ENCODE measurements at places on chromosomes 12 and 14.

DNA sequence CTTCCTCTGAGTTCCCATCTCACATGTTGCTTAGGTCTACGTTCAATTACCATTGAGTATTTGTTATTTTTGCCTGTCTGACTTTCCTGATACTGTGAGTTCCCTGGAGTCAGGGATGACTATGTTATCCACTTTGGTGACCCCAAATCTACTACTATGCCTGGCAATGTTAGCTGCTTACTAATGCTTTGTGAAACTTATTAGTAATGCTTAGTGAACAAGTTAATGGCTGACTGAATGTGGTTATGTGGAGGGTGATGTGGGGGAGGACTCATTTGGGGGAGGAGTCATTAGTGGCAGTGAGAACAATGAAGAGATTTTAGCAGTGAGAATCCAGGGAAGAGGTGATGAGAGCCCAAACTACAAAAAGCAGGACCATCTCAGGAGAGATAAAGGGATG is 121.6 kb downstream of the KTN1 start:
- DNase-seq, result no peak

- DNase-seq, result no peak
Observed at GRCh38 chr12:113297621-113298471, 37.1 kb downstream of the SLC8B1 start.

DNA sequence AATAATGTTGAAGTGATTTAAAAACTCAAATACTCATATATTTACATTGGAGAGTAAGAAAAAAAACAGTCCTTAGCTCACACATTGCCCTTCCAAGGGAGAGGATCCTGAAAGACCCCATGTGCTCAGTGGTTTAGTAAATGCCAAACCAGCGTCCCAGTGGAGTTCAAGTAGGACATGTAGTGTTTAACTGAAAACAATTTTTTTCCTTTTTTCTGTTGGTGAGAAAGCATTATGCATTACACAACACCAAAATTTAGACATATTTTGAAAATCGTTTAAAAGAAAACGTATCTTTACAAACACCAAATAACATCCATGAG is 33.6 kb downstream of the UBR7 start:
- DNase-seq, result no peak

GRCh38 chr12:115308918-115309317 is 624.9 kb upstream of the TBX3 start:
- no peak for DNase-seq

DNA sequence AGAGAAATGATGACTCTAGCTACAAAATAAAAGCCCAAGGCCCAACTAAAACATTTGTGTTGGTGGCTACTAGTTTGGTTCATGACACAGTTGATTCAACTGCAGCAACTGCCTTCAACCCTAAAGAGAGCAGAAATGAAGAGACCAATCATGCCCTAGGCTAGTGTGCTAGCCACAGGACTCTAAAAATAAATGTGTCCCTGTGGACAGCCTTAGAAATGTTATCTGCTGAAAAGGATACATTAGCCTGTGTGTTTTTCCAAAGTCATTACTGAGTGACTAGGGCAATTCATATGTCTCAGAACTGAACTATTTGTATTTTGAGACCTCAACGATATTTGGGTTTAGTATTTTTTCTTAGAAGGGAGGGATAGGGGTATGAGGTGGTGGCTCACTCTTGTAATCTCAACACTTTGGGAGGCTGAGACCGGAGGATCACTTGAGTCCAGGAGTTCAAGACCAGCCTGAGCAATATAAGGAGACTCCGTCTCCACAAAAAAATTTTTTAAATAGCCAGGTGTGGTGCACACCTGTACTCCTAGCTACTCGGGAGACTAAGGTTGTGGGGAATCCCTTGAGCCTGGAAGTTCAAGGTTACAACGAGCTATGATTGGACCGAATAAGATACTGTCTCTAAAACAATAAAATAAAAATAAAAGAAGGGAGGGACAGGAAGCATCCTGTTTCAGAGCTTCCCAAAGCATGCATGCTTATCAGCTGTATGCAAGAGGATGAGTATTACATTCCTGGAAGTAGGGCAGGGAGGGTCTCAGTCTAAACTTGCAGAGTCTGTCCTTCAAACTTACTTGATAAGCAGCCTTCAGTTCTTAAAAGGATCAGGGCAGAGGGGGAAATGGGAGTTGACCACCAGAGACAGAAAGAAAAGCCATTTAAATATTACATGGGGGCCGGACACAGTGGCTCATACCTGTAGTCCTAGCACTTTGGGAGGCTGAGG is 29.6 kb upstream of the NAP1L1 start:
- no peak for DNase-seq

DNA sequence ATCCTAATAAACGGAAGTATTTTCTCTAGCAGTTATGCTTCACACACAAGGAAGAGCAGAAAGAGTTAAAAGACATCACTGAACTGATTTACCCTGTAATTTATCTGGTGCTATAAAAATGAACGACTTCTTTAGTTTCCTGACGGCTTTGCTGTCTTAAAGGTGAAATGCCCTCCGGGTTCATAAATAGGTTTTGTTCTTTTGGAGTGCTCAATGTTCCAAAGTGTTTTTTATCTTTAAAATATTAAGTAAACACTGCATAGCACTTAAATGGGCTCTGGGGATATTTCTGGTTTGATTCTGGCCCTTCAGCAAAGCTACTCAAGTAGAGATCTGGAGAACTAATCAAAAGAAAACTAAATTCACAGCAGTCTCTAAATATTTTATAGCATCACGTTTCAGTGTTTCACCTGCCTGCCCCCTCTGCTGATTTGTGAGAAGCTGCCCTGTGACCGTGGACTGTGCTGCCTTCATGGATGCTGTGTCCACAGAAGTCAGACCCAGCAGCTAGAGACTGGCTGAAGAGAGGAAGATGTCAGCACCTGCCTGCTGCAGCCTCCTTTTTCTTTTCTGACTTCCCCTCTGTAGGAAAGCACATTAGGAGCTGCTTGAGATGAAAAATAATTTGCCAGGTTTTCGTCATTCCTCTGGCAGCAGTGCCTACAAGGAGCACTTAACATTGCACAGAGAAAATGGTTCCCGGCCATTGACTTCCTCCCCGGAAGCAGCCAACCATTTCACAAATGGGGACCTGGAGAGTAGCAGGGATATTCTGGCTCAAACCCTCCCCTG is 205.1 kb upstream of the FSCB start:
- no peak for DNase-seq

- DNase-seq, result no peak
Observed at GRCh38 chr14:57797160-57797559, 68.7 kb downstream of the SLC35F4 start.

DNA sequence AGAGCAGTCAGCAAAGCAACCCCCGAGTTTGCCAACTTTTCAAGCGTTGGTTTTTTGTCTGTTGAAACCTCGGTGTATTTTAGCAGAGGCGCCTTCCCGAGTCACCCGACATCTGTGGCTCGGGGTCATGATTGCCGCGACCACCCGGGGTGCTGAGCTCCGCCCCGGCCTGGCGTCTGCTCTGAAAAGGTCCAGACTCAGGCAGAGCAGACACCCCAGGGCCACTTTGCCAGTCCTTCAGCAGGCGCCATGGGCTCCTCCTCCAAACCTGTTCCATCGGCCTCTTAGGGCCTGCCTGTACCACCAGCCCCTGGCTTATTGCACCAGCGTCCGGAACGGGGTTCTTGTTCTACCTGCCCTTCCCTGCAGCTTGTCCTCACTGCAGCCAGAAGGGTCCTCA is 19.1 kb downstream of the ANKRD9 start:
- DNase-seq, result no peak

GRCh38 chr12:49580572-49581535 is 12.9 kb upstream of the MCRS1 start:
- DNase-seq, result peak; percentile 66

GRCh38 chr12:120814903-120815429 is 89.2 kb downstream of the SPPL3 start:
- no peak for DNase-seq

GRCh38 chr12:30136696-30137095 is 353.0 kb upstream of the TMTC1 start:
- no peak for DNase-seq

DNA sequence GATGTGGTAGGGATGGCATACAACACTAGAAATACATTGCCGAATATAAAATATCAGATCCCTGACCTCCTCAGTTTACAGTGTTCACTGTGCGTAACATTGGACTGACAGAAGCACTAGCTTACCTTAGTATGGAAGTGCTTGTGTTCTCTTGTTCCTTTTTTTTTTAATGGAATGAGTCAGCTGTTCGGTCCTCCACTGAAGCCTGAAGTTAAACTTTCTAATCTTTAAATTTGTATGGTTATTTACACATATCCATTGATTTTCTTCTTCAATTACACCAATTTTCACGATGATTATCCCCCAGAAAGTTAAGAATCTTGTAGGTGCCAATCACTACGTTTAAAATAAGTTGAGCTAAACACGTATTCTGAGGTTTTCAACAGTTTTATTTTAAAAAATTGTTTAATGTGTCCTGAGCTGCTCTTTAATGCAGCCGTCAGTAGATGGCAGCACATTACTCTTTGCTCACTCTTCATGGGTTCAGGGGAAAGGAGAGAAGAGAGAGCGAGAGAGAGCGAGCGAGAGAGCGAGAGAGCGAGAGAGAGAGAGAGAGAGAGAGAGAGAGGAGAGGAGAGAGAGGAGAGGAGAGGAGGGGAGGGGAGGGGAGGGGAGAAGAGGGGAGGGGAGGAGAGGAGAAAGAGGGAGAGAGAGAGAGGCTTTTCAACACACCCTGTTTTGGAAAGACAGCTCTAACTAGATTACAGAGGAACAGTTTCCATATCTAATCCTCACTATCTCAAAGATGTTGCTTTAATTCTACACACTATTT is 134.7 kb upstream of the SCAF11 start:
- peak; percentile 67 for DNase-seq

DNA sequence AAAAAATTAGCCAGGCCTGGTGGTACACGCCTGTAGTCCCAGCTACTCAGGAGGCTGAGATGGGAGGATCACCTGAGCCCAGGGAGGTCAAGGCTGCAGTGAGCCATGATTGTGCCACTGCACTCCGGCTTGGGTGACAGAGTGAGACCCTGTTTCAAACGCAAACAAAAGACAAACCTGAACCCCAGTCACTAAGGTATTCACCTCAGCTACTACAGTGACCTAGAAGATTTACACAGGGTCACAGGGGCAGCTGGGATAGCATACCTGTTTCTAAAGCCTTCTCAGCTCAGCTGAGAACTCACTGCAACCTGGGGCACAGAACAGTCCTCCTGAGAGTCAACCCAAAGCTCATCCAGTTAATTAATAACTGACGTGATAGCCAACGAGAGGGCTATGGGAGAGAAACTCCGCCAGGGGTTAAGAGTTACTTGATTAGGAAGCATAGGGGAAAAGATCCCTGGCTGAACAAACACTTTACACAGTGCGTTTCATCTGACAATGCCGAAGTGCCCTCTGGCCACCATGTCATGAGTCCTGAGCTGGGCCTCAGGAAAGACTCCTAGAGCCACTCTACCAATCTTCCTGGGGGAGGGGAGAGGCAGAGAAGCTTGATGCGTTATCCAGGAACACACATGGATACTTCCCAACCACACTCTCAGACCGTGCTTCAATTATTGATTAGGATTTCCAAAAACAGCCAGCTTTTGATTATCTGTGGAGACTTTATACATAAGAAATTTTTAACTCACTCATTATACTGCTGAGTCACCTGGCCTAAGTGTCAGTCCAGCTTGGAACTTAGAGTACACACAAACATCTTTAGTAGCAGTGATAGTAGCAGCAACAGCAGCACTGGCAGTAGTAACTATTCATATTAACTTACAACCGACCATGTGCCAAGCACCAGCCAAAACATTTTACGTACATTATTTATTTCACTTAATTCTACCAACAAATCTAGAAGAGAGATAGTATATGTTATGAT is 48.2 kb downstream of the FOXN3 start:
- DNase-seq, result no peak

- no peak for DNase-seq
Observed at GRCh38 chr14:20989471-20989786, 351 bp upstream of the METTL17 start.

DNA sequence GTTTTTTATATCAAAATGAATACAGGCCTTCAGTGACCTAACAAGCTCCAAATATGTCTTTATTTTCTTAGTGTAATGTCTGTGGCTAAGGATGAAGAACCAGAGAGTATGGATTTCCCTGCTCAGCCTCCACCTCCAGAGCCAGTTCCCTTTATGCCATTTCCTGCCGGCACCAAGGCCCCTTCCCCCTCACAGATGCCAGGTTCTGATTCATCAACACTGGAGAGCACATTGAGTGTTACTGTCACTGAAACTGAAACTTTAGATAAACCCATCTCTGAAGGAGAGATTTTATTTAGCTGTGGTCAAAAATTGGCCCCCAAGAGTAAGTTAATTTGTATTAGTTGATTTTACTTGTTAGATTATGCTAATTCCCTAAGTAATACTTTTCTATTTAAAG is 61.0 kb downstream of the KIAA0586 start:
- no peak for DNase-seq

GRCh38 chr14:54782751-54783659 is 119.6 kb downstream of the GCH1 start:
- DNase-seq, result peak; percentile 12

DNA sequence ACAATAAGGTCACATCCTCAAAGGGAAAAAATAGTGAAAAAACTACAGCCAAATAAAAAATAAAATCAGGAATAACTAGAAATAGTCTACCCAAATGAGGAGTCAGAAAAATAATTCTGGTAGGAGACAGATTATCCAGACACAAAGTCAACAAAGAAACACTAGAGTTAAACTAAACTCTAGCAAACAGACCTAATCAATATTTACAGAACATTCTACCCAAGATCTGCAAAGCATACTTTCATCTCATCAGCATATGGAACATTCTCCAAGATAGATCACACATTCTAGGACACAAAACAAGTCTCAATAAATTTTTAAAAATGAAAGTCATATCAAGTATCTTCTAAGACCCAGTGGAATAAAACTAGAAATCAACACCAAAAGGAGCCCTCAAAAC is 20.4 kb upstream of the TSPAN8 start:
- no peak for DNase-seq

DNA sequence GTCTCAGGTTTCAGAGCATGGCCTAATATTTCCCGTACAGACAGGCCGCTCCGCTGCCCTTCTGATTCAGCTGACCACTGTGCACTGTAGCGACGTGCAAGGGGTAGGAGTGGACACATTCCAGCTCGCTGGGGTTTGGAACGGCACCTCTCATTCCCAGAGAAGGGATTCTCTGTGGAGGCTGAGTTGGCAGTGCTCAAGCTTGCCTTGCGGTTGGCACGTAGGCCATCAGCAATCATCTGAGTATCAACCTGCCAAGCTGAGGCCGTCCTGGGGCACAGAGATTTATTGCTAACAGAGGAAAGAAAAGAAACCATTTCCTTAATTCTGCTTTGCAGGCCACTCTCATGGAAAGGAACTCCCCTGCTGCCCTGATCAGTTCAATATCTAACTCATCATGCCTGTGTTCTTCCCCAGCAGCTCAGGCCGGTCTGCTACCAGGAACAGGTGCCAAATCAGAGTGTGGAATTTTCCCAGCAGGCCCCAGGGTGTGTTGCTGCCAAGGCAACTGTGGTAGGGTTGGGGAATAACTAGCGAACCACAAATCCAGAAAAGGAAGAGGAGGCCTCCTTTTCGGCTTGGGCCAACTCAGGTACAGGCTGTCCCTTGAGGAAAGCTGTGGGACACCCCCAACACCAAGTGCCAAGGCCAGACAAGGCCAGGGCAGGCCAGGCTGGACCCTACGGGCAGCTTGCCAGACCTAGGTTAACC is 92.5 kb downstream of the SSPN start:
- no peak for DNase-seq

- DNase-seq, result no peak
Observed at GRCh38 chr12:124129132-124129531, 156.1 kb downstream of the ZNF664 start.

All from DND-41 (cell line).